Right forelimb (tissue), 1 donor: ENCODE measurements at places on chromosomes 16 and 17.

GRCh38 chr17:45852535-45853297, 8.0 kb downstream of the SPPL2C start:
- DNase-seq = peak; percentile 62

GRCh38 chr16:1057252-1057932, 15.2 kb upstream of the SSTR5 start:
- peak; percentile 72 for DNase-seq

DNA sequence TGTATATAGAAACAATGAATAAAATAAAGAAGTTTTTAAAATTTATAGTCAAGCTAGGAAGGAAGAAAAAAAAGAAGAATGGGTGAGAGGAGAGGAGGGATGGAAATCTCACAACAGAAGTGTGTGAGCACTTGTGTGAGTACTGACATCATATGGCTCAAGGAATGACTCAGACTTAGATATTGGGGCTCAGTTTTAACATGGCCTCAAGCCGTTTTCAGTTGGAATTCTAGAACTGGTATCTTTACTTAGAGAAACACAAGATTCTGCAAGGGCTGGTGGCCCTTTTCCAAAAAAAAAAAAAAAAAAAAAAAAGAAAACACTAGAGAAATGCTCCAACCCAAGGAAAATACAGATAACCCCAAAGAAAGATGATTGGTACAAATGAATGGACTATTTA, 55.1 kb downstream of the STXBP4 start:
- DNase-seq = no peak

DNA sequence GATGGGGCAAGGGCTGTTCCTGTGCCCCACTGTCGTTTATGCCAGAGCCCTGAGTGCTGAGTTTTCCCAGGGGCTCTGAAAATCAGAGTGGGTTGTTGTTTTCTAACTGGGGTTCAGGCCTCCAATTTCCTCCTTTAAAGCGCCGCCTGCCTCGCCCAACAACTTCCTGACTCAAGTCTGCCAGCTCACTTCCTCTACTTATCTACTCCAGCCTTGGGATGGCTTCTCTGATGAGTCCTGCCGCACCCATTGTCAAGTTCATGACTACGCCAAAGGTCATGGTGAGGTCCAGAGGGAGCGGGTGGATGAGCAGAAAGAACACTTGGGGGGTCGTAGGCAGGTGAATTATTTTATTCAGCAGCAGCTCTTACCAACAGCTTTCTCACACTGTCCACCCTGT, 104.7 kb downstream of the UTP18 start:
- no peak for DNase-seq

DNA sequence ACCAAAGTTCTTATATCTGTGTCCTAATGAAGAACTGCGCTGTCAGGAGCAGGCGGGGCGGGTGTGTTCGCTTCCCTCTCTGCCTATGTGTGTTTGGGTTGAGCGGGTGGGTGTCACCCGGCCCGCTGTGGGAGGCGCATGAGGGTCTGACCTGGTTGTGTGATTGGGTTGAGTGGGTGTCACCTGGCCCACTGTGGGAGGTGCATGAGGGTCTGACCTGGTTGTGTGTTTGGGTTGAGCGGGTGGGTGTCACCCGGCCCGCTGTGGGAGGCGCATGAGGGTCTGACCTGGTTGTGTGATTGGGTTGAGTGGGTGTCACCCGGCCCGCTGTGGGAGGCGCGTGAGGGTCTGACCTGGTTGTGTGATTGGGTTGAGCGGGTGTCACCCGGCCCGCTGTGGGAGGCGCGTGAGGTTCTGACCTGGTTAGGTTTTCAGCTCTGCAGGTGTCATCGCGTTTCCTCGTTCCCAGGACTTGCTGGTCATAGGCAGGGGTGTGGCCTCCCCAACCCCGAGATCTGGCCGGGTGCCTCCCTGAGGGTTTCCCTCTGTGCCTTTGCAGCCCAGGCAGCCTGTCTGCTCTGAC, 69.6 kb upstream of the ZNF750 start:
- DNase-seq = no peak

- no peak for DNase-seq
Measured at GRCh38 chr16:20707461-20707860, 10.0 kb upstream of the ACSM1 start.

DNA sequence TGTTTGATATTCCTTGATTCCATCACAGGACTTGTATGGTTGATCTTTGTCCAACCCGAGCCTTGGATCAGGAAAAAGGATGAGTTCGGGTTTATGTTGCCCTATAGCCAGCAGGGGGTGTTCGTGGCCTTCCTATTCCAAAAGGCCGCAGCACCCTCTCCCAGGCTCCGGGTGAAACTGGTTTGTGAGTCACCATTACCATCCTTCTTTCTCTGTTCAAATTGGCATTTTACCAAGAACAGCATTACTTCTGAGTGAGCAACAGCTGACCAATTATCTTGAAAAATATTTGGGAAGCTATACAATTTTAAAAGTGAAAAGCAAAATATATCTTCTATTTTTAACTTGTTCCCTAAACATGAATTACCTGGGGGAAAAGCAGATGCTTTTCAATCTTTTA, 24.3 kb upstream of the KRT20 start:
- DNase-seq = peak; percentile 77

DNA sequence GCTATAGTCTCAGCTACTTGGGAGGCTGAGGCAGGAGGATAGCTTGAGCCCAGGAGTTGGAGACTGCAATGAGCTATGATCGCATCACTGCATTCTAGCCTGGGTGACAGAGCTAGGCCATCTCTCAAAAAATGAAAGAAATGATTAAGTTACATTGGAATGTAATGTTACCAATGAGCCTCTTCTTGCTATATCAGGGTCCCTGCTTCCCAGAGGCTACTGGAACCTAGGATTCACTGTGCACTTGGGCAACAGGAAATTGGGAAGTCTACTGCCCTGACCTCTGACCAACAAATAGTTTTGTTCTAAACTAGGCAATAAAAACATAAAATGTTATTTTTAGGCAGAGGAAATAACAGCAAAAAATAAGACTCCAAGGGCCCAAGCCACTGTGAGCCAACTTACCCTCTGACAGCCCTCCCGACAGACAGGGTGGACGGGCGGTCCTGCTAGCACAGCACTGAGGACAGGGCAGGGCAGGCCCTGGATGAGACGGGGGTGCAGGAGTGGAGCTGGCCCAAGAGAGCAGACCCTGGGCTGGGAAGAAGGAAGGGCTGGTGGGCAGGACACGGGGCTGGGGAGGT, 27.5 kb downstream of the NSMCE1 start:
- peak; percentile 30 for DNase-seq

DNA sequence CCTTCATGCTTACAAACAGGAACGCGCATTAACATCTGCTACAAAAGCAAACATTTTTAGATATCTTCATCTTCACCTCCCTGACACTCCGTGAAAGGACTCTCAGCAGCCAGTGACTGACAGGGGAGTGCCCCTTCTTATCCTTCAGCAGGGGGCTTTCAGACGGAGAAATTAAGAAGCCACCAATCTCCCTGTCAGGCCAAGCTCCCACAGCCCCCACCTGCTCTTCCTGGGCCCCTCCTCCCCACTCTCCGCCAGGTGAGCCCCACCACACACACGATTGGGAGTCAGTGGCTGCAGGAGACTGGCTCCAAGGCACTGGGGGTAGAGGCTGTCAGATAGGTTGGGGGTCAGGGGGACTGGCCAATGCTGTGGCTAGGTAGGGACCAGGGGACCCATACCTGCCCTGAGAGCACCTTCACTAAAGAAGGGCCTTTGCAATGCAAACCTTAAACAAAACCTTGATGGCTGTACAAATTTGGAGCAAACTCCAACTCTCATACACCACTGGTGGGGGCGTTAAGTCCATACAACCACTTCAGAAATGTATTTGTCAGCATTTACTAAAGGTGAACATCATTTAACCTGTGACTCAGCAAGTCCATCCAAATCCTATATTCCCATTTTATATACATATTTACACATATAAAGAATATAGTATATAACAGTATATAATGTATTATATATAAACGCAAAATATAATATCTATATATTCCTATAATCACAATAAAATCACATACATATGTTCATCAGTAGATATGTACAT, 232.2 kb downstream of the ZNF423 start:
- peak; percentile 6 for DNase-seq

GRCh38 chr16:50316102-50316847, 49.9 kb downstream of the ADCY7 start:
- no peak for DNase-seq

GRCh38 chr16:56506941-56507340, 12.9 kb downstream of the BBS2 start:
- DNase-seq = no peak

DNA sequence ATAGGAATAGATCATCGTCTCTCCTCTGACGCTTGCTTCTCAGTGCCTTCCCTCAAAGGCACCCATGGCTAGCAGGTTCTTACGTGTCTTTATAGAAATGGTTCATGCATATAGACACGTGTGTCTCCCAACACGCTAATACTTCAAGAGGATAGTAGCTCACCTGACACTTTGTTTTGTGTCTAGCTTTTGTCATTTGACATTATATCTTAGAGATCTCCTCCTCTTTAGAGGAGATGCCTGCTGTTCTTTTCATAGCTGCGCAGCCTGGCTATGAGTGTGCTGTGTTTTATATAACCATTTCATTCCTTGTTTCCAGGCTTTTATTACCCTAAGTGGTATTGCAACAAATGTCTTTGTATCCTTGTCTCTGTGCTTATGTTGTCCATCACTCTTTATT, 411.7 kb downstream of the CPPED1 start:
- no peak for DNase-seq

DNA sequence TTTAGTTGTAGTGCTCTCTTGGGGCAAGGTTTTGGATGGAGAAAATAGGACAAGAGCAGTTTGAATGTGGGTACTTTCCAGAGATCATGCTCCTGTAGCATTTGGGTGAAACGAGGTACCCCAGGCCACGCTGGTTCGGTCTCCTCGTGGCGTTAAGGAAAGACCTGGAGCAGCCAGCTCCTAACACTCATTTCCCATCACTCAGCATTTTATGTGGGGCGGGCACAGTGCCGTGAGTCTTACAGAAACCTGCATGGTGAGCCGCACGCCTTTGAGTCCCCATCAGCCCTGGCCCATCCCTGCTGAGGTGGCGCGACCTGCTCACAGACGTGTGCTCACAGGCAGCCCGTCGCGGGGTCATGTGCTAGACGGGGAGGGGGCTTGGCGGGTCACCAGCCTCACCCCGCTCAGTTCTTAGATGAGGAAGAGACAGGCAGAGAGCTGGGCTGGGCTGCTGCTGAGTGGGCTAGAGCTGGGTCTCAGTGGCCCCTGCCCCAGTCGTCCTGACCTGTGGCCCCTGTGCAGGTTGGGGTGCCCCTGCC, 37.3 kb downstream of the TBCD start:
- DNase-seq = no peak

DNA sequence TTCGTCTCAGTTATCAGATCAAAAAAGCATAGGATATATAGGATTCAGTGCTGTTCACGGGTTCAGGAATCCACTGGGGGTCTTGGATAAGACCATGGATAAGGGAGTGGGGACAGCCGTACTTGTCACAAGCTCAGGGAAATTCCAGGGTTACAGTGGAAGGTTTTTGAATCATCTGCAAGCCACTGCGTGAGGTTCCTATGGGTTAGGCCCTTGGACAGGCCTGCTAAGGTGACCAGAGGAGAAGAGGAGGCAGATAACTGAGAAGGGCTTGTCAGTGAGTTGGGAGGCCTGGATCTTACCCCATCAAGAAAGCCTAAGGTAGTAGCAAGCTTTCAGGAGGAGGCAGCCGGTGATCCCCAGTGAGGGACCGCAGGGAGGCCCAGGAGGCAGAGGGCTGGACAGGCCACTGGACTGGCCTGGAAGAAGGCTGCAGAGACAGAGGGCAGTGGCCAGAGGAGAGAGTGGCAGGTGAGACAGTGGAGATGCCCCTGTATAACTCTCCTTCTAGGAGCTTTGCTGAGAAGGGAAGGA, 27.3 kb downstream of the NGFR start:
- DNase-seq = no peak

DNA sequence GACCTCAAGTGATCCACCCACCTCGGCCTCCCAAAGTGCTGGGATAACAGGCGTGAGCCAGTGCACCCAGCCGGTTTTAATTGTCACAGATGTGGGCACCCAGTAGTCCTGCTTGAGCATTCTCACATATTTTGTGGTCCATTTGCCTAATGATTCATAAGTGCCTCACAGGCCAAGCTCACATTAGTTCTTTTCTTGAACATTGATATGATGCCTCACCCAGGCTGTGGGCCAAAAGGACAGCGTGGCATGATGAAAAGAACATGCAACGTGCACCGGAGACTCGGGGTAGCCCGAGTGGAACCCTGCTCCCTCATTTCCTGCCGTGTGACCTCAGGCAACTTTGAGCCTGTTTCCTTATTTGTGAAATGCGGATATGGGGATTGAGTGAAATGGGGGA, 181.9 kb downstream of the SNX29 start:
- no peak for DNase-seq

DNA sequence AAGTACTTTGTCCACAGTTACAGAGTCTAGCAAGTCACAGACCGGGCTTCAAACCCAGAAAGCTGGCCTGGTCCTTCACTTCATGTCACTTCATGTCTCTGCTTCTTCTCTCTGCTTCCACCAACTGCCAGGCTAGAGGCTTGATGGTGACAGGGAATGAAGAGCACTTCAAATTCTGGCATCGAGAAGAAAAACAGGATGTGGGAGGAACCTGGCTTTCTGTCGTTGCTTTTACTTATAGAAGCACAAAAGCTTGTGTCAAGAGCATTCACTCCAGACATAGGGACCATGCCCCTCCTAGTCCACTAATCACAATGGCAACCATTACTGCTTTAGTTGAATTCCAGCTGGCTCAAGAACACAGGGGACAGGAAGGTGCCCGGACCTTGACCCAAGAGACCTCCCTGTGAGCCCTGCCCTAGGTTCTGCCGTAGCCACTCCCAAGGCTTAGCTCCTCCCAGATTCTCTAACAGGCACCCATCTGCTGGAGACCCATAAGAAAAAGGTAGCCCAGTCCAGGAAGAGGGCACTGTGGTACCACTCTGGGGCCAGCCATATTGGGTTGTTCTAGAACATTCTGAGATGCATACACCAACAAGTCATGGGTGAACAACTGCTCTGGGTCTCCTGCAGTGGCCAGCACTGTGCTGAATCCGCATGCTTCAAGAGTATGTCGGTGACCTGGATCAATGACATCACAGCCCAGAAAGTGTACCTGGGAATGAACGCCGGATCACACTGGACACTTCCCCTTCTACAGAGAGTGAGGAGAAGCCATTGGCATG, 181.8 kb downstream of the C16orf95 start:
- DNase-seq = peak; percentile 32

- DNase-seq = no peak
Measured at GRCh38 chr16:28967156-28967555, 7.4 kb upstream of the SPNS1 start.
